Effector CD4-positive, alpha-beta T cell (primary cell): ENCODE measurements at places on chromosomes 11 and 22.

DNA sequence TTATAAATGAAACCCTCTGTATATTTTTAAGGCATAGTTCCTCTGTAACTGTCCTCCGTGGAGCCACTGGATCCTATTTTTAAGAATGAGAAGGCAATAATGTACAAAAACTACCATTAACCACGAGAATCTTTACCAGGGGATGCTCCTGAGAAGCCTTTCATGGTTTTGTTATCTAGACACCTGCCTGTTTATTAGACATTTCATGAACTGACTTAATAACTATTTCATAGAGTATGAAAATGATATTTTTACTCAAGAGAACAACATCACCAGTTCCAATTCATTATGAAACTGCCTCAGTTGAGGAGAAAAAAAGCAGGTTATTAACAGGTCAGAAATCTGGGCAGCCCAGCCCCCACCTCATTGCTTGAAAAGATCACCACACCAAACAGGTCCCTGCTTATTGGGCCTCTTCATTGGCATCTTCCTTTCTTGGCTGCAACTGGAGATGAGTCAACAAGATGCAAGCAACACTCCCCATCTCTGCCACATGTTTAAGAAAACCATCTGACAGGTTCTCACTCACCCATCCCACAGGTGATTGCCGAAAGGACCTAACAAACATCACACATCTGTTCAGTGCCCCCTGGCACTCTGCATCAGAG, 27.8 kb downstream of the ETS1 start:
- DNase-seq, result no peak

DNA sequence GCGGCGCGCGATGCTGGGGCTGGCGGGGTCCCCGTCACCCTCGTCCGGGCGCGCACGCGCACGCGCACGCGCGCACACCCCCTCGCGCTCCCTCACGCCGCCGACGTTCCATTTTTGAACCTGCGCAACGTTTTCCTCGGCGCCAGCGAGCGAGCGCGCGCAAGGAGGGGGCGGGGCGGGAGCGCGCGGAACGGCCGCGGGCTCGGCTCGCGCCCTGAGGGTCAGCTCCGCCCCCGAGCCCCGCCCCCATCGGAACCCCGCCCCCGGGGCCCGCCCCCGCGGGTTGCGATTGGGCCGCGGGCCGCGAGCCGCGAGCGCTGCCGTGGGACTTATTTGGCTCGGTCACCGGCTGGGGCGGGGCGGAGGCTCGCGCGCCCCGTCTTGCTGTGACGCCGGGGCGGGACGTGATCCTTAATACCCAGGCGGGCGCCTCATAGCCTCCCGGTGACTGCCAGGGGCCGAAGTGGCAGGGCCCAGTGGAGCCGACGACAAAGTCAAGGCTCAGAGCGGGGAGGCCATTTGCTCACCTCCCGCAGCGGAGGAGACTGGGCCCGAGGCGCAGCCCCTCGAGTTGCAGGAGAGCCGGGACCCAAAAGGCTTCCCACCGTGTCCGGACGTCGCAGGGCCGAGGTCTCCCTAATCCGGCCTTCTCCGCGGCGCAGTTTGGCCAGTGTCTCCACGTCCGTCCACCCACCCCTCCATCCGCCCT, at the start of gene CBX7:
Gene CBX7, minus strand, starts transcription at position 170 of the 709 bp plus-strand sequence. CDS start 236 bp downstream, outside the sequence.
- DNase-seq, result peak; percentile 88

- no peak for DNase-seq
Measured at GRCh38 chr11:134248910-134249480, 4.2 kb downstream of the THYN1 start.

GRCh38 chr11:12483604-12484003, 106.2 kb downstream of the PARVA start:
- no peak for DNase-seq

DNA sequence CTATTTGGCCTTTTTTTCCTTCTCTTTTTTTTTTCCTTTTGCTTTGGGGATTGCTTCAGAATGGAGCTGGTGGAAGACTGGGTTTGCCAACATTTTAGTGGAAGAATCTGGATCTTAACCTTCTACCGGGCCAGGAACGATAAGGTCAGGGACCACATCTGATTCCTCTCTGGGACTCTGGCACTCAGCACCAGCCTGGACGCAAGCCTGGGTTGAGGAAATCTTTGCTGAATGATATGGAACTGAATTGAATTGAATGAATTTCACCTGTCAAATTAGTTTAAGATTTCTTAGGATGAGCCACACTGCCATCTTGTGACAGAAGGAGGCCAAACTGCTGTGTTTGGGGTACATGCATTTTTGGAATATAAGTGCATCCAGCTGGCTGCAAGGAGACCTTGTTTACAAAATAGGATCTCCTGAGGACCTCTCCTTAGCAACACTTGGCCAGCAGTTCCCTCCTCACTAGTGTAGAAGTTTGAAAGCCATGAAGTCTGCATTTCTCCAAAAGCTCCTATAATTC, 30.4 kb downstream of the TPBGL start:
- no peak for DNase-seq

DNA sequence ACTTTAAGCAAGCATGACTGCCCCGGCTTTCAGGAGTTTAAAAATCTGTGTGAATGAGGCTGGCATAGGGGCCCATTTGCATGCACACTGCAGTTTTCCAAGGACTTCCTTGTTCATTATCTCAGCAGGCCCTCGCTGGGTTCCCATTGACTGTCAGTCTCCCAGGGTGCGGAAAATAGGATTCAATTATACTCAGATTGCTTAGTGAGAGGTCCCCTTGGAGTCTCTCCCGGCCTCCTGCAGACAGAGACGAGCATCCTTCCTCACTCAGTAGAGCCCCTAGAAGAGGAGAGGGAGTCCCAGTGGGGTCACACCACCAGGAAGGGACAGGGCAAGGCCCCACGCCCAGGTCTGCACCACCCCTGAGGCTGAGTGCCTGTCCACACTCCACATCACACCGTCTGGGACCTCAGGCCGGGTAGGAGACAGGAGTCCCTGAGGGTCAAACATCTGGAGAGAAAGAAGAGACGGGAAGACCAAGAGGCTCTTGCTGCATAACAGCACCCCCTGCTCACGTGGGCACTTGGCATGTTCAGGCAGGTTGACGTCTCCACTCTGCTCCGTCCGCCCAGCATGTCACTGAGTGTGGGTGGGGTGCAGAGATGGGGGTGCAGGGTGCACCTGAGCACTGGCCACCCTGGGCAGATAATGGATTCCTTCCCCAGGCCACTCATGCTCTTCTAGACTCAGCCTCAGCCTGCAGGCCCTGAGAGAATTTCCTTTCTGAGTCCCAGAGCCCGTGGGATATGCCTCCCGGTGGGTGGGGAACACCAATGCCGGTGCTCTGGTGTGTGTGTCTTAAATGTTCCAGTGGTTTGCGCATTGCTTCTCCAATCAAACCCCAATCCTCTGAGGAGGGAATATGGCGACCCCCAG, 58.8 kb downstream of the MCM5 start:
- DNase-seq, result no peak

DNA sequence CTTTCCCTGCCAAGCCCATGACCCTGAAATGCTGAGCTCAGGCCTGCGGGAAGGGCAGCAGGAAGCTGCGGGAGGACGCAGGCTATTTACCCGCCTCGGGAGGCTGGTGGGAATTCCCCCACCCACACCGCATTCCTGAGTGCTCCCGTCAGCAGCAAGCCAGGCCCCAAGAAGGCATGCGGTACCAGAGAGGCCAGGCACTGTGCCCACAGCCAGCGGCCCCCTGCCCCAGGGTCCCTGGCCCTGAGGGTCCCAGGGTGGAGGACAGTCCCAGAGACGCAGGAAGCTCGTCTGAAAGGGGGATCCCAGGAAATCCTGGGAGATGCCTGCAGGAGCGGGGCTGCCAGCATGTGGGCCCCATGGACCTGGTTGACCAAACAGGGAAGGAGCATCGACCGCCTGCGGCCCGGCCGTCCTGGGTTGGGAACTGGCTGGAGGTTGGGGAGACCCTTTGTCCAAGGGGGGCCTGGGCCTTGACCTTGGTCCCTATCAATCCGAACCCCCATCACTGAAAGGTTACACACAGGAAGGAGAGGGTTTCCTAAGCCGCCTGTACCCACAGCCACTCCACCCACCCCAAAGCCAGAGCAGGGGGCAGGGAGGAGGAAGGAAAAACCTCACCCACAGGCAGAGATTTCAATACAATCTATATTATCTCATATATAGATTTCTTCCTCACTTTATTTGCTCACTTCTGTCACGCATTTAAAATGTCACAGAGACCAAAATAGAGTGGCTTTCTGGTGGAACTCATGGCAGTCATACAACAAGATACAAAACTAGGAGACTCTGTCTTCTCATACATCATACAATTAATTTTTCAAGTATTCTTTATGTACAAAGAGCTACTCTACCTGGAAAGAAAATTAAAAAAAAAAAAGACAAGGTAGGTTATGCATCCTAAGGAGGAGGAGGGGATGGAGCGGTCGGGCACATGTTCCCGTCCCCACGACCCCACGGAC, 17.1 kb downstream of the MAFF start:
- DNase-seq, result peak; percentile 38

DNA sequence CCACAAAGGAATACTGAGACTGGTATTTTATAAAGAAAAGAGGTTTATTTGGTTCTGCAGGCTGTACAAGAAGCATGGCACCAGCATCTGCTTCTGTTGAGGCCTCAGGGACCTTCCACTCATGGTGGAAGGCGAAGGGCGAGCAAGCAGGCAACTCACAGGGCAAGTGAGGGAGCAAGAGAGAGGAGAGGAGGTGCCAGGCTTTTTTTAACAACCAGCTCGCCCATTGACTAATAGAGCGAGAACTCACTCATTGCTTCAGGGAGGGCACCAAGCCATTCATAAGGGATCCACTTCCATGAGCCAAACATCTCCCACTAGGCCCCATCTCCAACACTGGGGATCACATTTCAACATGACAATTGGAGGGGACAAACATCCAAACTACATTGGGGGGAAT, 1.2 kb downstream of the PTS start:
- no peak for DNase-seq

DNA sequence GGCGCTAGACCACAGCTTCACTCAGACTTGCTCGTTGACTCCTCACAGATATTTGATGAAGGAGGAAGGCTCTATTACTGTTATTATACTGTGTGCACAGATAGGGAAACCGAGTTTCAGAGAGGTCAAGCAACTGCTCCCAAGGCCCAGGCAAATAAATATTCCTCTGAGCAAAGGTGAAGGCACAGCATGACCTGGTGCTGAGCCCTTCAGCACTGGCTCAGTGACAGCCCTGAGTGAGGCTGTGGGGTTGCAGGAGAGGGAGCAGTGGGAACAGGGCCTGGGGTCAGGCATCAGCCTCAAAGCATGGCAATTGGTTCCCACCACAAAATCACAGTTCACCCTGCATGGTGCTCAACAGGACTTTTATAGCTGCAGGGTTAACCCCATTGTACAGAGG, 7.1 kb downstream of the POLR3H start:
- DNase-seq, result no peak

DNA sequence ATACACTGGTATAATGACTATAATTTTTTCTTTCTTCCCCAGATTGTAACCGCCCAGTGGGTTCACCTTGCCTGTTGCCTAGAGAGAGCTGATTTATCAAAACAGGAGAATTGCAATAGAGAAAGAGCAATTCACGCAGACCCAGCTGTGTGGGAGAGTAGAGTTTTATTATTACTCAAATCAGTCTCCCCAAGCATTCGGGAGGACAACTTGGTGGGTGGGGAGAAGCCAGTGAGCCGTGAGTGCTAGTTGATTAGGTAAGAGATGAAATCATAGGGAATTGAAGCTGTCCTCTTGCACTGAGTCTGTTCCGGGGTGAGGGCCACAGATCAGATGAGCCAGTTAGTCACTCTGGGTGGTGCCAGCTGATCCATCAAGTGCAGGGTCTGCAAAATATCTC, 73.2 kb downstream of the SLC35F2 start:
- no peak for DNase-seq

GRCh38 chr11:118703563-118704106, 24.2 kb upstream of the TREH start:
- DNase-seq, result no peak

DNA sequence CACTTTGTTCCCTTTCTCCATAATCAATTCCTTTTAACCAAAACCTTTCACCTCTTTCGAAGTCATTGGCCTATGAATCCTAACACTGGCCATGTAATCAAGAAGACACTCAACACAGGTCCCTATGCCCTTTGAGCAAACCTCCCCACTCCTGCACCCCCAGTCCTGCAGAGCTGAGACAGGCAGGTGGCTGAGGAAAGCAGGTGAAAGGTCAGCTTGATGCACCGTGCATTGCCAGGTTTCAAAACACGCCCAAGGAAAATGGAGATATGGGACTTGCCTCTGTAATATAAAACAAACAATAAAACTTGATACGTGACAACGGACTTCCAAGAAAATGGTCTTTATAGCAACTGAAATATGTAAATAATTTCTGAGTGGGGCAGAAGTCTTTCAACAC, 10.6 kb downstream of the CPT1A start:
- DNase-seq, result no peak
